ENCODE measurements at places on chromosomes 3 and 15.

GRCh38 chr15:91151781-91152563, 51.9 kb downstream of the SV2B start:
- H3K4me3 ChIP-seq, result no peak overlapping the region
- H3K36me3 ChIP-seq, result no peaks in the 10 kb centered on the region

DNA sequence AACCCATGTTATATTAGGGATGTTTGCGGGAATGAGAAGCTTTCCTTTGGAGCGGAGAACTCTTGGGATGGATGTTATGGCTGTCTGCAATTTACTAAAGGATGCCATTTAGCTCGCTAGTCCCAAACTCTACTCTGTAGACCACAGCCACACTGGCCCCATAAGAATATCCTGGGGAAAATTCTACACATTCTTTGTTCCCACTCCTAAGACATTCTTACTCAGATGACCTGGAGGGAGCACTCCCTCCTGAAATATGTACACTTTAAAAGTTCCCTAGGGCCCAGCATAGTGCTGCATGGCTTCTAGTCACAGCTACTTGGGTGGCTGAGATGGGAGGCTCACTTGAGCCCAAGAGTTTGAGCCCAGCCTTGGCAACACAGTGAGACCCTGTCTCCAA, 288.7 kb upstream of the RORA start:
- no peaks in the 10 kb centered on the region for H3K4me1 ChIP-seq
- H3K27ac ChIP-seq, result no peak overlapping the region
- DNase-seq, result no peak
- H3K4me3 ChIP-seq, result no peak overlapping the region
- no peaks in the 10 kb centered on the region for H3K36me3 ChIP-seq

GRCh38 chr15:28902856-28903255, 17.1 kb downstream of the APBA2 start:
- no peaks in the 10 kb centered on the region for H3K27me3 ChIP-seq
- H3K36me3 ChIP-seq, result no peaks in the 10 kb centered on the region

DNA sequence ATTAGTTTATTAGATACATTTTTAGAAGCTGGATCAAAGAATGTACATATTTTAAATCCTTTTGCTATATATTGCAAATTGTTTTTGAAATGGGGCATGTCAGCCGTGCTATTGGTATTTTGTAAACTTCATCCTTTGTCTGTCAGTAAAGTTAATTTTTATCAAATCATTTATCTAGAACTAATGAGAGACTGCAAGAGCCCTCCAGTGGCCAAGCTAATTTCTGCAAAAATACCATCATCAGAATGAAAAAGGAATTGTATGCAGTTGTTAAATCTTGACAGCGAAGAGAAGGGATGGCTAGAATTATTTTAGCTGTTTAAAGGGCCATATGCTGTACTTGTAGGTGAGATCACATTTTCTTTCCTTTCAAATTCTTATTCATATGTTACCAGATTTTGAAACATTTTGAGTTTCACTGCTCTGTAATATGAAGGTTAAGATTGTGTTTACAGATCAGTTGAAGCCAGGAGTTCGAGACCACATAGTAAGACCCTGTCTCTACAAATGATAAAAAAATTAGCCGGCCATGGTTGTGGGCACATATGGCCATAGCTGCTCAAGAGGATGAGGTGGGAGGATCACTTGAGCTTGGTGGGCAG, 8.1 kb upstream of the CLDN11 start:
- DNase-seq, result no peak
- no peak overlapping the region for H3K27ac ChIP-seq
- no peak overlapping the region for H3K4me3 ChIP-seq
- no peaks in the 10 kb centered on the region for H3K4me1 ChIP-seq

- H3K4me3 ChIP-seq, result peak overlapping the region; percentile 59
- H3K4me1 ChIP-seq, result peaks cover 46% of the 10 kb centered on the region
- H3K27me3 ChIP-seq, result no peaks in the 10 kb centered on the region
- DNase-seq, result no peak
- no peaks in the 10 kb centered on the region for H3K36me3 ChIP-seq
- H3K27ac ChIP-seq, result peak overlapping the region; percentile 90
These were observed 725 bp upstream of the SCAMP2 start for GRCh38 chr15:74873756-74874424.

DNA sequence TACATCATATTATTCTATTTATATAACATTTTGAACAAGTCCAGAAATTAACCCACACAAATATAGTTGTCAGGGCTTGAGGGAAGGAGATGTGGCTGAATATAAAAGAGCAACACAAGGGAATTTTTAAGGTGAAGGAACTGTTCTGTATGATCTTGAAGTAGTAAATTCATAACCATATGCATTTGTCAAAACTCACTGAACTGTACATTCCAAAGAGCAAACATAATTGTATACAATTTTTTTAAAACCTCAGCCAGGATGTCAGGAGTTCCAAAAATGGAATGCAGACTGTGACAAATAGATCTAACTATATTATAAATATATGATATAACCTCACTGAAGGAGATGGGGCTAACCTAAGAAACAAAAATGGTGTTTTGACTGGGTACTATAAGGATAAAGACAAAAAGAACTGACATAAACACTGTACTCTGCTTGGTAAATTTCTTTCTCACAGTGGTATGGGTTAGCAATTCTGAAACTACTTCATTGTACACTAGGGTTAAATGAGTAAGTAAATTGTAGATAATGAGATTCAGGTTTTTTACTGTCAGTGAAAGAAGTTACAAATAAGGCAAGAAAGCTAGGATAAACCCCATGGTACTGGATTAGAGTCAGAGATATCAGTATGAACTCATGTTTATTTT, 14.4 kb downstream of the GOLGB1 start:
- H3K4me1 ChIP-seq, result peaks cover 45% of the 10 kb centered on the region
- no peak overlapping the region for H3K27ac ChIP-seq
- no peak overlapping the region for H3K4me3 ChIP-seq
- DNase-seq, result no peak
- no peaks in the 10 kb centered on the region for H3K36me3 ChIP-seq

GRCh38 chr3:12706504-12707253, 42.8 kb upstream of the RAF1 start:
- DNase-seq, result no peak
- H3K27ac ChIP-seq, result no peak overlapping the region
- no peaks in the 10 kb centered on the region for H3K36me3 ChIP-seq
- no peaks in the 10 kb centered on the region for H3K4me1 ChIP-seq
- no peaks in the 10 kb centered on the region for H3K27me3 ChIP-seq

DNA sequence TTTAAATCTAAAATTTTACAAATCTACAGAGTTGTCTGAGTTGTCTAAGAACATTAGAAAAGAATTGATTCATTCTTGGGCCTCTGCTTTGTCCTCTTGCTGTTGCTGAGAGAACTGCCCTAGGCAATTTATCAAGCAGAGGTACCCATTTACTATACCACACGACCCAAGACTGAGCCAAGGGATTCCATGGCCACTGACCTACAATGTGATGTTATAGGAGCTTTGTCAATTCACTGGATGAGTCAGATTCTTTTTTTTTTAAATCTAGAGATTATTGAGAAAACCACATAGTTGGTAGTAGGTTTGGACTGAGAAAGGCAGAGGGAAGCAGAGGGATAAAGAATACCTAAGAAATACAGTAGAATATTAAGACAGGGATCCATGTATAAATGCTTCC, 55.3 kb downstream of the TRAT1 start:
- H3K4me3 ChIP-seq, result no peak overlapping the region
- no peak for DNase-seq
- peaks cover 3% of the 10 kb centered on the region for H3K27me3 ChIP-seq

GRCh38 chr3:28301688-28302087, 46.8 kb upstream of the ZCWPW2 start:
- H3K4me1 ChIP-seq, result no peaks in the 10 kb centered on the region
- no peak overlapping the region for H3K27ac ChIP-seq
- H3K4me3 ChIP-seq, result no peak overlapping the region
- H3K36me3 ChIP-seq, result no peaks in the 10 kb centered on the region

- DNase-seq, result no peak
- no peaks in the 10 kb centered on the region for H3K27me3 ChIP-seq
- no peak overlapping the region for H3K27ac ChIP-seq
- H3K4me3 ChIP-seq, result no peak overlapping the region
- H3K36me3 ChIP-seq, result no peaks in the 10 kb centered on the region
These were observed 12.6 kb upstream of the FBN1 start for GRCh38 chr15:48657950-48658591.

- DNase-seq, result no peak
- no peaks in the 10 kb centered on the region for H3K27me3 ChIP-seq
- peaks cover 4% of the 10 kb centered on the region for H3K4me1 ChIP-seq
- no peak overlapping the region for H3K27ac ChIP-seq
- peaks cover 6% of the 10 kb centered on the region for H3K36me3 ChIP-seq
- H3K4me3 ChIP-seq, result no peak overlapping the region
These were observed 46.2 kb upstream of the PPP4R2 start for GRCh38 chr3:72950372-72950771.

DNA sequence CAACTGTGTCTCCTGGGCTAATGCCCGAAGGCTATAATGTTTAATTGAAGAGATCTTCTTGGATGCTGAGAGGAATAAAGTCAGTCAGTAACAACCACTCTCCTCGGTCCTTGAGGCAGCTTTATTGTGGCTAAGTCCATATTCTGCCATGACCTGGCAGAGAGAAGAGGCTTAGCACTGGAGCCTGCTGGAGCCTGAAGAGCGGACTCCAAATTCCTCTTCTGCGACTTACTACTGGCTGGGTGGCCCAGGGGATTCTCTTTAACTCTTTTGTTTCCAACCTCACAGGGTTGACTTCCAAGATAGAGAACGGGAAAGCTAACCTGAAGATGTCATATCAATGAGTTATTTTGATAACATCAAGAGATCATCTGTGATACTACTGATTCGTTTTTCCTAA, 71.1 kb downstream of the MYO1E start:
- peaks cover 24% of the 10 kb centered on the region for H3K4me1 ChIP-seq
- no peak overlapping the region for H3K4me3 ChIP-seq
- no peak overlapping the region for H3K27ac ChIP-seq
- no peaks in the 10 kb centered on the region for H3K27me3 ChIP-seq
- H3K36me3 ChIP-seq, result no peaks in the 10 kb centered on the region

DNA sequence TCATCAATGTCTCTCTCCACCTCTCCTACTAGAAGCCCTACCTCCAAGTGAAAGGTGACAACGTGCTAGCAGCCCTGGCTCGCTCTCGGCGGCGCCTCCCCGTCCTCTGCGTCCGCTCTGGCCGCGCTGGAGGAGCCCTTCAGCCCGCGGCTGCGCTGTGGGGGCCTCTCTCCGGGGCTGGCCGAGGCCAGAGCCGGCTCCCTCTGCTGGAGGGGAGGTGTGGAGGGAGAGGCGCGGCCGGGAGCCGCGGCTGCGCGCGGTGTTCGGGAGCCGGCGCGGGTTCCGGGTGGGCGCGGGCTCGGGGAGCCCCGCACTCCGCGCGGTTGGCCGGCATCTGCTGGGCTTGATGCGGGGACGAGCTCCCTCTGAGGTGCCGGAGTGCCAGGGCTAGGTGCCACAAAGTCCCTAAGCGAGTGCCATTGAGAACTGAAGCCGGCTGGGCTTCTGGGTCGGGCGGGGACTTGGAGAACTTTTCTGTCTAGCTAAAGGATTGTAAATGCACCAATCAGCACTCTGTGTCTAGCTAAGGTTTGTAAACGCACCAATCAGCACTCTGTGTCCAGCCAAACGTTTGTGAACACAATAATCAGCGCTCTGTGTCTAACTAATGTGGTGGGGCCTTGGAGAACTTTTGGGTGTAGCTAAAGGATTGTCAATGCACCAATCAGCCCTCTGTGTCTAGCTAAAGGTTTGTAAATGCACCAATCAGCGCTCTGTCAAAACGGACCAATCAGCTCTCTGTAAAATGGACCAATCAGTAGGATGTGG, 84.8 kb upstream of the ARRDC4 start:
- H3K27ac ChIP-seq, result no peak overlapping the region
- H3K27me3 ChIP-seq, result no peaks in the 10 kb centered on the region
- no peak for DNase-seq
- no peak overlapping the region for H3K4me3 ChIP-seq

- no peak overlapping the region for H3K4me3 ChIP-seq
- DNase-seq, result no peak
- peaks cover 4% of the 10 kb centered on the region for H3K36me3 ChIP-seq
- no peak overlapping the region for H3K27ac ChIP-seq
These were observed 74.8 kb downstream of the SCN5A start for GRCh38 chr3:38574411-38575278.

GRCh38 chr3:134306320-134306719, 55.7 kb upstream of the RYK start:
- no peaks in the 10 kb centered on the region for H3K36me3 ChIP-seq
- H3K4me1 ChIP-seq, result peaks cover 10% of the 10 kb centered on the region
- no peaks in the 10 kb centered on the region for H3K27me3 ChIP-seq
- H3K27ac ChIP-seq, result no peak overlapping the region
- no peak overlapping the region for H3K4me3 ChIP-seq

DNA sequence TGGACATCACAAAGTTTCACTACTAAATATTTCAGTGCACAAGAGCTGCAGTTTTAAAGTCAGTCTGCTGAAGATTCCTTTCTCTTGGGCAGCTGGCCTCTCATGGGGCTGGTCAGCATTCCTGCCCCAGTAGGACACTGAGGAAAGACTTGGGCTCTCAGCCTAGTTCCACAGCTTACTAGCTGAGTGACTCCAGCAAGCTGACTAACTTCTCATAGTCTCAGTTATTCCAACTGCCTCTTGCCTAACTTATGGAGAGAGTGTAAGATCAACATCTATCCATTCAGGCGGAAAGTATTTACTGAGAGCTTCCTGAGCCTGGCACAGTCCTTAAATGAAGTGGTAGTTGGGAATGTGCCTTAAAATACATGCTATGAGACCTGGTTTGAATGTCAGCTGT, 27.0 kb downstream of the TM4SF4 start:
- H3K36me3 ChIP-seq, result no peaks in the 10 kb centered on the region
- H3K27ac ChIP-seq, result no peak overlapping the region
- no peaks in the 10 kb centered on the region for H3K27me3 ChIP-seq
- DNase-seq, result no peak
- no peaks in the 10 kb centered on the region for H3K4me1 ChIP-seq

- peaks cover 7% of the 10 kb centered on the region for H3K4me1 ChIP-seq
- H3K36me3 ChIP-seq, result no peaks in the 10 kb centered on the region
- H3K27me3 ChIP-seq, result no peaks in the 10 kb centered on the region
- no peak for DNase-seq
- H3K4me3 ChIP-seq, result no peak overlapping the region
These were observed 31.0 kb upstream of the TM4SF4 start for GRCh38 chr3:149443545-149443912.

DNA sequence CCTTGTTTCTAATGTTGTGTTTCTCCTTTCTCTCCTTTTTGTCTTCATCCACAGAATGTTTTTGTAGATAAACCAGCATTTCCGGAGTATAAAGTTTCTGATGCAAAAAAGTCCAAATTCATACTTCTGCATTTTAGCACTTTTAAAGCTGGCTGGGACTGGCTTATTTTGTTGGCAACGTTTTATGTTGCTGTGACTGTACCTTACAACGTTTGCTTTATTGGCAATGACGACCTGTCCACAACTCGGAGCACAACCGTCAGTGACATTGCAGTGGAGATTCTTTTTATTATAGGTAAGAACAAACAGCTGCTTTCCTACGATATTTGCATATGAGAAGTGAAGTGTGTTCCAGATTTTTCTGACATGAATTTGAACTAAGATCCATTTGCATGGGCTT, 199.4 kb downstream of the KCNH8 start:
- H3K27me3 ChIP-seq, result no peaks in the 10 kb centered on the region
- DNase-seq, result no peak
- H3K27ac ChIP-seq, result no peak overlapping the region
- no peaks in the 10 kb centered on the region for H3K4me1 ChIP-seq
- no peak overlapping the region for H3K4me3 ChIP-seq

- H3K36me3 ChIP-seq, result no peaks in the 10 kb centered on the region
- no peak for DNase-seq
- H3K27ac ChIP-seq, result no peak overlapping the region
- H3K4me3 ChIP-seq, result no peak overlapping the region
- H3K4me1 ChIP-seq, result peaks cover 13% of the 10 kb centered on the region
These were observed 35.5 kb upstream of the CGNL1 start for GRCh38 chr15:57340682-57341259.

All from heart right ventricle (tissue), 16 donors.